PC-3 (cell line): ENCODE measurements at places on chromosomes 1 and 21. TPM values are rescaled to one million over a fixed set of nuclear protein-coding genes. Genes with fewer than 3 reads are reported as not detected.

The CHIA gene
- total RNA-seq, result not detected in 2 replicates

GRCh38 chr1:17544776-17545350 lies 5.4 kb downstream of the ARHGEF10L start:
- no peaks in the 10 kb centered on the region for H3K36me3 ChIP-seq
- no peak overlapping the region for H3K4me3 ChIP-seq
- H3K4me1 ChIP-seq, result peaks cover 24% of the 10 kb centered on the region

GRCh38 chr1:205298191-205298994 lies 23.2 kb downstream of the NUAK2 start:
- H3K27ac ChIP-seq, result peak overlapping the region; percentile 60
- H3K36me3 ChIP-seq, result no peaks in the 10 kb centered on the region
- H3K4me3 ChIP-seq, result no peak overlapping the region

DNA sequence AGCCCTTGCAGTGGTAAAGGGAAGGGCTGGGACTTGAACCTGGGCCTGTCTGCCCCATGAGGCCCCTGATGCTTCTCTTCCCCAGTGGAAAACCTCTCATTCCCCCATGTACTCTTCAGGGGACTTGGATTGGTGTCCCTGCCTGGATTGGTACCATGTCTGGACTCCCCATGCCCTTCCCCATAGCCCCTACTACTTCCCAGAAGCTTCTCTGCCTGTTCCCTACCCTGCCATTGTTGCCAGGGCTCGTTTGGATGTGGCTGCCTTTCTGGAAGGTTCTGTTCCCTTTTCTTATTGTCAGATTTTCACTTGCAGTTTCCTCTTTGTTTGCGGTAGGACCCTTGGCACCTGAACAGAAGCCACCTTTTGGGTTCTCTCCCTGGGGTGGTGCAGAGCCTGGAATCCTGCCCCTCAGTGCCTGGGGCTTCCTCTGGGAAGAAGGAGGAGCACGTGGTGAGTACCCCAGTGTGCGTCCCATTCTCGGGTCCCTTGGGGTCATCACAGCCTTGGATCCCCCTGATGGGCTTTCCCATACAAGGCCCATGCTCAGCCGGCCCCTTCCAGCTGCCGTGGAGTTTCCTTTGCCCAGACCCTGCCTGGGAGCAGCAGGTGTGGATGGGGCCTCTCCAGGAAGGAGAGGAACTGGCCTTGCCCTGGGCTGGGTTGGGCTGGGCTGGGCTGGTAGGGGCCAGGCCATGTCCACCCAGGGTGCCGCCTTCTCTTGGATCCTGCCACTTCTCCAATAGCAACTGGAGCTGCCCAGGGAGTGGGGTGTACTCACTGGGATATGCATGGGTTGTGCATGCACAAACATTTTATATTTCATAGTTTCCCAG lies 281.1 kb downstream of the PTPRU start:
- no peaks in the 10 kb centered on the region for H3K4me1 ChIP-seq
- no peak for DNase-seq
- H3K27ac ChIP-seq, result no peak overlapping the region
- H3K27me3 ChIP-seq, result no peaks in the 10 kb centered on the region

DNA sequence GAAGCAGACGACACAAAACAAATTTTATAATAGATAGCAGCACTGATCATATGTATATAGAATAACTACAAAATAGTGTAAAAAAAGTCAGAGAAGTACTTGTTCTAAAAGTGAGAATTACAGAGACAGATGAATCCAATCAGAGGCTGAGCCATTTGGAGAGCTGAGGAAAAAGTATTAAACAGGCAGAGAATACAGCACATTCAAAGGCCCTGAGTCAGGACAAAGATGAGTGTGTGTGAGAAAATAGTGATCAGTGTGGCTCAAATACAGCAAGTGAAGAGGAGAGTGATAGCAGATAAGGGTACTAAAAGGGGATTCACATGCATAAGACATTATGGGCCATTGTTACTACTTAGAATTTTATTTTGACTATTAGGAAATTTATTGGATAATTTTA lies 430.6 kb upstream of the BRINP3 start:
- no peak overlapping the region for H3K27ac ChIP-seq
- no peak for DNase-seq
- H3K4me3 ChIP-seq, result no peak overlapping the region
- H3K4me1 ChIP-seq, result no peaks in the 10 kb centered on the region
